ENCODE measurements at places on chromosomes 2 and 18.

GRCh38 chr18:66048406-66048805 lies 297.6 kb downstream of the CDH7 start:
- H3K4me3 ChIP-seq: no peak overlapping the region
- DNase-seq: no peak
- no peaks in the 10 kb centered on the region for H3K4me1 ChIP-seq

DNA sequence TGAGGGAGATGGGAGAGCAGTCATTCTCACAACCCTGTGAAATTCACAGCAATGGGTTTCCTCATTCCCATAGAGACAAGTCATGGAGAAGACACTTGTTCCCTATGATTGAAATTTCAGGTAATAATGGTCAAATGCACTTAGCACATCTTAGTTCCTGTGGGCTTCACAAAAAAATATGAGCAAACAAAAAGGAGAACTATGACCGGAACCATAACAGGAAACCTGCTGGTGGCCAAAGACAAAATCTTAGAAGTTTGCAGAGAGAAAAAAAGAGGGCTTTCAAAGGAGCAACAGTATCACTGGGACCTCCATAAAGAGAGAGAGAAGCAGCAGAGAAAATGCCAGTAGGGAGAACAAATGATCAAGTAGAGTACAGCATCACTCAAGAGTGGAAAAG lies 138.9 kb upstream of the APCDD1 start:
- peaks cover 34% of the 10 kb centered on the region for H3K27me3 ChIP-seq
- no peak overlapping the region for H3K27ac ChIP-seq
- no peak for DNase-seq
- no peak overlapping the region for H3K4me3 ChIP-seq
- H3K36me3 ChIP-seq: no peaks in the 10 kb centered on the region
- no peaks in the 10 kb centered on the region for H3K4me1 ChIP-seq

DNA sequence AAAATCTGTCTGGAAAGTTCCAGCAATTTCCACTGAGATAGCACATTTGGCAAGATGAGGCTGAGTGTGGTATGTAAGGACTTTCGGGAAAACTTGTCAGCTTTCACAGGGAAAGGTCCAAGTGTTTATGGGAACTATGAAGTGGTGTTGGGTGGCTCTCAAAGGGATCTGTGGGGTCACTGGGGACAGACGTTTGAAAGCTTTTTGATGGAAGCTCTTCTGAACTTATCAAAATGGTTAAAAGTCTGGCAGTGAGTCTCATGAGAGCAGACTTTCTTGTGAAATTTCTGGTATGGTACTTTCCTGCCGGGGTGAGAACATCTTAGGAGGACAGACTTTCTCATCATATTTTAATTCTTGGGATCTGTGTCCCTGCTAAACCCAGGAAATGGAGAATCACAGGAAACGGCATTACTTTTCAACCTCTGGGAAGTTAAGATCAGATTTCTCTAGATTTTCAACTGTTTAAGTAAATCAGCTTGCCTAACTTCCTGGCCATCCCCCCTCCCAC lies 546.3 kb upstream of the ZEB2 start:
- no peaks in the 10 kb centered on the region for H3K36me3 ChIP-seq
- H3K27ac ChIP-seq: no peak overlapping the region
- H3K4me1 ChIP-seq: no peaks in the 10 kb centered on the region
- H3K27me3 ChIP-seq: no peaks in the 10 kb centered on the region

DNA sequence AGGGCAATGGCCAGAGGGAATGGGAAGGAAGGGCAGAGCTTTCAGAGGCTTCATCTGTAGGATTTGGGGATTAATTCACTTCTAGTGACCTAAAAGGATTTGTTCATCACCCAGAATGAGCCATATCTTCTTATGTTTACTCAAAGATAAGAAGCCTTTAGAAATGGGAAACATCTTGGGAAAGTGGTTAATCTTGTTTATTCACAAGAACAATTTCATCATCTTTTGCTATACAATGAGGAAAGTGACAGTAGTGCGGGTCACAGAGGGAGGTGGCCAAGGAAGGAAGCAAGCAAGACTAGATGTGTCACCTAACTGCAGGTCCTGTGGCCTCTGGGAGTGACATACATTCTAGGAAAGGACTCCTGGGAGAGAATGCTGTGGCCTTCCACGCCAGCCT lies 140.4 kb upstream of the ALPP start:
- no peak overlapping the region for H3K4me3 ChIP-seq
- peaks cover 6% of the 10 kb centered on the region for H3K4me1 ChIP-seq
- H3K36me3 ChIP-seq: no peaks in the 10 kb centered on the region
- H3K27me3 ChIP-seq: no peaks in the 10 kb centered on the region

- no peak overlapping the region for H3K27ac ChIP-seq
- no peaks in the 10 kb centered on the region for H3K27me3 ChIP-seq
- no peak for DNase-seq
- no peak overlapping the region for H3K4me3 ChIP-seq
- H3K36me3 ChIP-seq: no peaks in the 10 kb centered on the region
Measured at GRCh38 chr2:145687442-145688134, 1167.7 kb upstream of the ZEB2 start.
